ENCODE measurements at places on chromosomes 5 and 9.

DNA sequence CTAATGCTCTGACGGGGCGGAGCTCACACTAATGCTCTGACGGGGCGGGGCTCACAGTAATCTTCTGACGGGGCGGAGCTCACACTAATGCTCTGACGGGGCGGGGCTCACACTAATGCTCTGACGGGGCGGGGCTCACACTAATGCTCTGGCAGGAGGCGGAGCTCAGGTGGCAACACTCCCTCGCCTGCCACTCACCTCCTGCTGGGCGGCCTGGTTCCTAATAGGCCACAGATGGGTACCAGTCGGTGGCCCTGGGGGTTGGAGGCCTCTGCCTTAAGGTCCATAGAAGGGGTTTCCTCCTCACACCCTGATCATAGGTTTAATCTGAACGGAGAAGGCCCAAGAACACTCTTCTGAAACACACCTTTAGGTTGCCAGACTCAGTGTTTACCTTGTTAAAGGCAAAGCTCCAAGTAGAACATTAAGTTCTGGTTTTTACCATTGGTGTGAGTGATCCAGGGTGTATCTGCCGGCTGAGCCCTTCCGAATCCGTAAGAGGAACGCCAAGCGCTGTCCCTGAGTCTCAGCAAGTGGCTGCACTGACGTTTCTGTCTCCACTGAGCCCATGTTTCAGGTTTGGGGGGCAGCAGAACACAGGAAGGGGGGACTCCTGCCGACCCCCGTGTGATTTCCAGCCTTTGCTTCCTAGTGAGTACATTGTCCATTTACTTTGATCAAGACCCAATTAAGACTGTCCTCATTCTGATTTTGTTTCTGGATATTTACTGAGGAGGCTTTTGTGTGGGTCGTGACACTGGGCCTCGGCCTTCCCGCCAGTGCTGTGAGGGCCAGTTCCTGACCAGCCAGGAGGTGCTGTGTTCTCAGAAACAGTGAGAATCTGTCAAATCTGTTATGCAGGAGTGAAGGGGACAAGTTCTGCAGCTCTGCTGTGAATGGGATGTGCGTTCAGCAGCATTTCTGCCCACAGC lies 24.6 kb upstream of the LRRC14B start:
- no peak for DNase-seq

- DNase-seq: no peak
Measured at GRCh38 chr5:157734436-157734835, 3.2 kb downstream of the THG1L start.

- no peak for DNase-seq
Measured at GRCh38 chr9:133855802-133856521, 117.8 kb upstream of the SARDH start.

GRCh38 chr5:110588286-110588980 lies 138.0 kb downstream of the TMEM232 start:
- DNase-seq: no peak

DNA sequence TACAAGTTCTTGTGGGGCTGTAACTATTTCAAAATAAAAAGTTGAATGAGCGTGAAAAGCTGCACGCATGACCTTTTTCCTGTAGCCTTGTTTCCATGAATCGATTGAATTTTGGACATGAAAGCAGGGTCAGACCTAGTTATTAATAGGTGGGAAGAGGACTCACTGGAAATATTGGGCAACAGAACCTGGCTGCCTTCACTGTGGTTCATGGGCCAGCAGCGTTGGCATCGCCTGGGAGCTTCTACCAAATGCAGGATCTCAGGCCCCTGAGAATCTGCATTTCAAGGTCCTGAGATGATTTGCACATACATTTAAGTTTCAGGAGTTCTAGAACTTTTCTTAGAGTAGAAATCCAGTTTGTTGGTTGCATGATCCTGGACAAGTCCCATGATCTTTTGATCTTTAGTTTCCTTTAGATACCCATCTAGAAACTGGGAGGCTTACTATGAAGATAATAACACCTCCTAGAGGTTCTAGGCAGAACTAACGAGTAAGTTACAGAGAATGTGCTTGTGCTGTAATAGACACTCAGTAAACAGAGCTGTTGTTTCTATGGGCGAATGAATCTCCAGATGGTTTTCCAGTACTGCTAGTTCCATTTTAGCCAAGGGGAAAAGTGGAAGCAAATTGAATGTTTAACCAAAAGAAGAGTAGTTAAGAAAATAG lies 12.4 kb downstream of the ANKRD33B start:
- DNase-seq: no peak

GRCh38 chr9:20297646-20298084 lies 324.6 kb downstream of the MLLT3 start:
- DNase-seq: no peak

GRCh38 chr9:132356324-132356924 lies 1.6 kb upstream of the SETX start:
- DNase-seq: no peak

GRCh38 chr5:146221234-146221633 lies 17.8 kb downstream of the RBM27 start:
- DNase-seq: no peak

Measured in COLO829 (cell line).